ENCODE measurements at places on chromosomes 7 and 10.

DNA sequence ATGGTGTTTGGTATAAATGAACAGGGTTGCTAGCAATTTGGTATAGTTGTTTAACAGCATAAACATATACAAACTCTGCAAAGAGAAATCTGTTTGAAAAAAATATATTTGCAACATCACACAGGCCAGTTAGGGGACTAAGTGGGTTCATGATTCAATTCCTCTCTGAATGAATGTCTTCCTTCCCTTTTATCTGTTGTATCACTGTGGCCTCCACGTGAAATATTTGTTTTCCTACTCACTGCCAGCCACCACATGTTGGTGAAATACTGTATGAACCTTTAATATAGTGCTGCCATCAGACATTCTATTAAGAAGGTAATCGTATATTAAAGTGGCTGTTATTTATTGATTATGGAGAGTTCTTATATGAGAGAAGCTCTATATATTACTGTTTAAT is 157.0 kb downstream of the ARID5B start:
- peak; percentile 61 for DNase-seq

DNA sequence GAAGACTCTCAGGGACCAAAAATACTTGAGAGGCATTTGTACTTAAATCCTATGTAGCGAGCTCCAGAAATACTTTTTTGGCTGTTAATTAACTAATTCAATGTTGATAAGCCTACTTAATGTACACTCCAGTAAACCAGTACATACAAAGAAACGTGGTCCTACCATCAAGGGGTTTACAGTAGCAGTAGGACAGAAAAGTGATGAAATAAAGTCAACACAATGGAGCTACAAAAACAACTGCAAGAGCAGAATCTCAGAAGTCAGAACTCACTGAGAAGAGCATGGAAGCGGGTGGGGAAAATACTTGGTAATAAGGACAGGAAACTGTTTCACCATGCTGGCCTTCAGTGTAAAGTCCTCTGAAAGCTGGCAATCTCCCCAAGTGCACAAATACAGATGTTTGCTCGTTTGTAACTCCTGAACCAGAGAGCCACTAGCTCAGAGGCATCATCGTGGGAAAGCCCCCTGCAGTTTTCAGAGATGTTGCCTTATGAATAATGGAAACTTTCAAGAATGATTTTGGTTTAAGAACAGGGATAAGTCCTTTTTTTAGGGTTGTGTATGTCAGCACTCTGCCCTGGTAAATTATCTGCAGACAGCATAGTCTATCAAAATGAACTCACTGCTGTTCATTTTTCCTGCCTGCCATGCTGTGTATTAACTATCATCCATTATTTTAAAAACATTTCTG is 233.2 kb downstream of the SORCS1 start:
- DNase-seq: no peak

- DNase-seq: peak; percentile 5
These were observed 48.7 kb downstream of the GPR141 start for GRCh38 chr7:37732253-37732652.

GRCh38 chr10:88411772-88412349 is 171.3 kb downstream of the RNLS start:
- DNase-seq: peak; percentile 39

- DNase-seq: no peak
These were observed 3.1 kb downstream of the SDK1 start for GRCh38 chr7:3304131-3304530.

Measured in GM23248 (cell line).